Cardiac atrium fibroblast (primary cell): ENCODE measurements at places on chromosomes 4 and X. TPM values are rescaled to one million over a fixed set of nuclear protein-coding genes. Genes with fewer than 3 reads are reported as not detected.

The UNC5C gene
- 4.3 and 10.7 TPM in 2 replicates for total RNA-seq

The POF1B gene
- not detected in 2 replicates for total RNA-seq

The VCX3B gene
- not detected in 2 replicates for total RNA-seq

The CXorf38 gene
- total RNA-seq = 9.7 and 10.0 TPM in 2 replicates

The PRDM8 gene
- total RNA-seq = 0.81 and 3.1 TPM in 2 replicates

The ADGRG2 gene
- 0.18 and 2.3 TPM in 2 replicates for total RNA-seq

The JADE1 gene
- total RNA-seq = 28.3 and 36.6 TPM in 2 replicates

The LRCH2 gene
- 0.72 and 0.81 TPM in 2 replicates for total RNA-seq

The OTC gene
- total RNA-seq = not detected in 2 replicates

The SPANXD gene
- not detected in 2 replicates for total RNA-seq

The NRK gene
- 4.7 and 9.6 TPM in 2 replicates for total RNA-seq

The LDB2 gene
- total RNA-seq = 0.54 and 9.9 TPM in 2 replicates

The SMIM10 gene
- 1.1 and 4.5 TPM in 2 replicates for total RNA-seq

The AMER1 gene
- 1.4 and 2.8 TPM in 2 replicates for total RNA-seq

The STK26 gene
- 3.6 and 7.3 TPM in 2 replicates for total RNA-seq

The CCDC160 gene
- total RNA-seq = not detected in 2 replicates

The CT45A5 gene
- not detected in 2 replicates for total RNA-seq

The MAGEA8 gene
- not detected in 2 replicates for total RNA-seq

The MAEA gene
- 43.1 and 59.1 TPM in 2 replicates for total RNA-seq

The GCNA gene
- 0.54 and 0.81 TPM in 2 replicates for total RNA-seq

The PDHA2 gene
- not detected in 2 replicates for total RNA-seq

The SMIM43 gene
- total RNA-seq = 1.1 and 2.1 TPM in 2 replicates

The GABRE gene
- 5.2 and 28.0 TPM in 2 replicates for total RNA-seq

The GAGE12F gene
- not detected in 2 replicates for total RNA-seq

The TEX13D gene
- total RNA-seq = not detected in 2 replicates

The RGN gene
- total RNA-seq = 0.90 and 2.8 TPM in 2 replicates

The ARSJ gene
- 31.6 and 37.2 TPM in 2 replicates for total RNA-seq

The F8 gene
- 23.6 and 23.7 TPM in 2 replicates for total RNA-seq

The GK2 gene
- total RNA-seq = not detected in 2 replicates

The PASD1 gene
- total RNA-seq = not detected in 2 replicates

The PCDH18 gene
- 26.9 and 46.4 TPM in 2 replicates for total RNA-seq

The SCARB2 gene
- 127 and 165 TPM in 2 replicates for total RNA-seq

The TSR2 gene
- 11.7 and 14.6 TPM in 2 replicates for total RNA-seq

The HHIP gene
- 27.4 and 85.2 TPM in 2 replicates for total RNA-seq

The IL3RA gene
- 1.6 TPM in 1 of 2 replicates, not detected in the other for total RNA-seq

The MGARP gene
- 36.0 and 48.2 TPM in 2 replicates for total RNA-seq

The GASK1B gene
- 56.9 and 88.6 TPM in 2 replicates for total RNA-seq

The FAM241A gene
- total RNA-seq = 3.4 and 3.8 TPM in 2 replicates

The KLHL13 gene
- total RNA-seq = 3.2 and 5.1 TPM in 2 replicates

The TMEM255A gene
- not detected in 2 replicates for total RNA-seq

The SFRP2 gene
- not detected in 2 replicates for total RNA-seq

The UGT8 gene
- under 0.01 TPM in 1 of 2 replicates, not detected in the other for total RNA-seq

The ETDC gene
- total RNA-seq = not detected in 2 replicates

The FAM200B gene
- 9.4 and 36.6 TPM in 2 replicates for total RNA-seq

The CXCL1 gene
- 191 and 1,056 TPM in 2 replicates for total RNA-seq

The FGF13 gene
- not detected in 2 replicates for total RNA-seq

The C4orf54 gene
- not detected in 2 replicates for total RNA-seq

The FGFR3 gene
- total RNA-seq = 1.8 and 3.4 TPM in 2 replicates

The HAUS7 gene
- 26.2 and 27.1 TPM in 2 replicates for total RNA-seq

The ZNF330 gene
- total RNA-seq = 15.2 and 16.6 TPM in 2 replicates

The CT45A2 gene
- total RNA-seq = not detected in 2 replicates

The MAGED4 gene
- 19.8 and 133 TPM in 2 replicates for total RNA-seq

The QDPR gene
- total RNA-seq = 9.6 and 18.8 TPM in 2 replicates
